RPMI7951 (cell line): ENCODE measurements at places on chromosomes 7 and 10.

GRCh38 chr7:30420662-30421061, 57.9 kb downstream of the NOD1 start:
- DNase-seq = no peak

DNA sequence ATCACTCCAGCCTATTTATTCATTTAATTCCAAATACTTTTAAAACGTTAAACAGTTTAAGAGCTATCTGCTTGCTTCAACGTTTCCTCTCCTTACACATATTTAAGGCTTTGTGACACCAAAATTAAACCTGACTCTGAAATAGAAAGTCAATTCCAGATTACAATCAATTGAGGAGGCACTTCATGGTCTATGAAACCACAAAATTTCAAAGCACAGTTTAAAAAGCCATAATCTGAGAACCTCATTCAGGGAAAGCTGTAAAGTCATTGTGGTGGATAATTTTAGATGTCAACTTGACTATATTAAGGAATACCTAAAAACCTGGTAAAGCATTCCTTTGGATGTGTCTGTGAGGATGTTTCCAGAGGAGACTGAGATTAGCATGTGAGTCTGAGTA, 6.2 kb downstream of the SNX13 start:
- no peak for DNase-seq

DNA sequence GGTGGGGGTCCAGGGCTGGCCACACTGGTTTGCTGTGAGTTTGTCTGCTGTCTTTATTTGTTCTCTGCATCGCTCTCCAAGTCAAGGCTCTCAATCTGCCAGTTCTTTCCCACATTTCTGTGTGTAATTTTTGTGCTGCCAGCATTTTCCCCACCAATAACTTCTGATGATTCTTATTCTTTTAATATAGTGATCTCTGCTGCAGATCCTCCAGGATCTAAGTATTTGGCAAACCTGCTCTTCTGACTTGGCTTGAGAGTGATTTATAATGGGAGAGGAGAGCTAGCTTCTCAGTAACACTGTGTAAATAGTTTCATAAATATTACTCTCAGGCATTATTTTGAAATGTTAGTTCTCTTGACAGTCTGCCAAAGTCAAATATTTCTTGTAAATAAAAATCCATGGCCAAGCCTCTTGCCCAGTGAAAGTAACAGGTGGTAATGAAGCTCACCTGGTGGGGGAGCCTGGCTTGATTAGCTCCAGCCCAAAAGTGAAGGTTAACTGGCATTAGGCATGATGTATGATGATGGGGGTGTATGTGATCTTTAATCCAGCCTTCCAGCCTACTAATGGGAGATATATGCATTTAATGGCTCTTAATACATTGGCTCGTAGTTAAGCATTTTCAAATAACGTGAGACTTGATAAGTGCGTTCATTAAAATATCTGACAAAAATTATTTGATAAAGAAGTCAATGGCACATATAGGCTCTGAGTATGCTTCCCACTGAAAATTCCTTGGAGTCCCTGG, 1055.9 kb downstream of the KCNMA1 start:
- DNase-seq = no peak

GRCh38 chr10:43258562-43259212, 8.2 kb downstream of the RASGEF1A start:
- no peak for DNase-seq

- DNase-seq = no peak
Measured at GRCh38 chr10:43957267-43958070, 308.8 kb upstream of the ZNF32 start.

DNA sequence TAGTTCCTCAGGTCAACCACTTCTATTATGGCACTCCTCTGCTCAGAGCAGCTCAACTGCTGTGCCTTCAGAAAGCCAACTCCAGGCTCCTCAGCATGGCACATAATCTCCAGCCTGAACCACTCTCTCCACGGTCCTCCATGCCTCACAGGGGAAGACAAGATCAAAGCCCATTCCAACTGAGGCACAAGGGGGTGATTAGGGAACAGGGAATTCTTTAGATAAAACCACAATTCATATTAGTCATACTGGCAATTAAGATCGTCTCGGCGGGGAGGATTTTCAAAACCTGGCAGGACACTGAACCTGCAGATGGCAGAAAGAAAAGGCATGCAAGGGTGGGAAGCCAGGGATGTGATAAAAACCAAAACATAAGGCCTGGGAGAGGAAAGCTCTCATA, 361.6 kb downstream of the FGFR2 start:
- DNase-seq = peak; percentile 60

DNA sequence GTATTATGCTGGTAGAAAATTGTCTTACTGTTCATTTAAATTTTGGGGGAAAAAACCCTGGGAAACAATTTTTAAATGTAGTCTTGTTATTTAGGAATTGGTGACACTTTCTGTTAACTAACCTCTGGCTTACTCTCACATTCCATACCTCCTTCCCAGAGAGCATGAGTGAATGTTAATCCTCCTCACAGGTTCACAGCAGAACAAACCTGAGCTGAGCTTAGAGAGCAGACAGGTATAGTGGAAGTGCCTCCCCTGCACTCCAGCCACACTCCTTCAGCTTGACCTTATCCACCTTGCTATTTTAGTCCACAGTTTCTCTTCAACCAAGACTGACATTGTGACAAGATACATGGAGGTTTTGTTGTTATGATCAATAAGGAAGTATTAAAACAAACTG, 235.9 kb downstream of the FOXP2 start:
- no peak for DNase-seq

GRCh38 chr7:150941351-150942000, 36.6 kb downstream of the KCNH2 start:
- no peak for DNase-seq

- DNase-seq = no peak
Measured at GRCh38 chr7:155991470-155991869, 179.2 kb upstream of the SHH start.

- no peak for DNase-seq
Measured at GRCh38 chr7:110698576-110698975, 392.4 kb upstream of the LRRN3 start.

- DNase-seq = no peak
Measured at GRCh38 chr10:109941236-109941862, 18.0 kb upstream of the XPNPEP1 start.

DNA sequence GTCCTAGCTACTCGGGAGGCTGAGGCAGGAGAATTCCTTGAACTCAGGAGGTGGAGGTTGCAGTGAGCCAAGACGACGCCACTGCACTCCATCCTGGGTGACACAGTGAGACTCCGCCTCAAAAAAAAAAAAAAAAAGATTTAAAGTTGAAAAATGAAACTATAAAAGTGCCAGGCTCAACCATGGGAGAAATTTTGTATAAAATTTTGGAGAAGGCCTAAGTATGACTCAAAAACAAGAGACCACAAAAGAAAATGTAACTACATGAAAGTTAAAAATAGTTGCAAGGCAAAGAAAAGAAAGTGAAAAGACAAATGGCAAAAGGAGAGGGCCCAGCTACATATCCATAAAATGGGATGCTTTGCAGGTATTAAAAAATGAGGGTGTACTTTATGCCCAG, 104.1 kb downstream of the ARHGAP22 start:
- DNase-seq = no peak

- DNase-seq = peak; percentile 87
Measured at GRCh38 chr7:116782177-116782711, 80.1 kb upstream of the CAPZA2 start.

DNA sequence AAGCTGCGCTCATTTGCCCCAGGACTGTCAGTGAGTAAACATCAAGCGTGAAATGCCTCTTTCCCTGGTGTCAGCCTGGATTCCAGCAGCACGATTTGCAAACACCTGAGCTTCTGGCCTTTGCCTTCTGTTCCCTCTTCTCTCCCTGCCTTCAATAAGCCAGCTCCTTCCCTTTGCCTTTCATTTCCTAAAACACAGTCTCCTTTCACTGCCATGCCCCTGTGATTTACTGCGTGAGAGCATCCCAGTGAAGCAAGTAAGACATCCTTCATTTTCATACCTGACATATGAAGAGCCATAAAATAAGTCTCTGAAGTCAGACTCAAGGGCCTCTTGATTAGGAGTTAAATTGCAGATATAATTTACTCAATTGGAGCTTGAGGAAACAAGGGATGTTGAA, 681.8 kb downstream of the TYW1 start:
- no peak for DNase-seq

- DNase-seq = no peak
Measured at GRCh38 chr7:110835218-110835617, 255.7 kb upstream of the LRRN3 start.

DNA sequence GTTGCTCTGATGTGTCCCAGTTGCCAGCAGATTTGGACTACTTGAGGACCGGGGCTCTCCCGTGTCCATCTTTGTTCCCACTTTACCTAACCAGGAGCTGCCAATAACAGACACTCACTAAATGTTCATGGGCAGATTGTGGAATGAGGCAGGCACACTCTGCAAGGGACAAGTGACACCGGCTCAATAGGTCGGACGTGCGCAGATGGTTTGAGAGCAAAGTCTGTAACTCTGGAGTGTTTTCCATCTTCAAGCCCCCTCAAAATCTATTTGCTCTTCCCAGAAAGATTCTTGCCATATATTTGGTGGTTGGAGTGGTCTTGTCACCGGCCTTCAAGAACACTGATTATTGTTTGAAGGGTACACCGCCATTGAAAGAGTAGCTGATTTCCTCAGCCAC, 47.2 kb downstream of the THNSL1 start:
- no peak for DNase-seq

GRCh38 chr10:30056767-30057355, 2.5 kb downstream of the JCAD start:
- DNase-seq = no peak

DNA sequence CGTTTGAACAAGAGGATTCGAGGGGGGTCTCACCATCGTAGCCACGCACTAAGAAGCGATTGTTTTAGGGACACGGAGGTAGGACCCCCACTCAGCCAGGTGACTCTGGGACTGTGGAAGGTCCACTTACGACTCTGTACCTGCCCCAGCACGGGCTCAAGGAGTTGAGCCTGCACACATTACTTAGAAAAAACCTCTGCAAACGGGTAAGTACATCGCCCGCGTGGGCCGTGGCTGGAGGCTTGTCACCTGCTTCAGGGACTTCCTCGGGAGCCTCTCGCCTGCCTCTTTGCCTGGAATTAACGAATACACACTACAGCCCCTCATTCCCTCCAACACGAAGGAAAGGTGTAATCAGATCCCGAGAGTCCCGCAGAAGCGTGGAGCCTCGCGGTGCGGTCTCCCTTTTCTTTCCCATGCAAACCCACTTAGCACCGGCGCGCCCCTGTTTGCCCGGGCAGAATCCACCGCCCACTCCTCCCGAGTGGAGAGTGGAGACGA, 826 bp downstream of the PODXL start:
- DNase-seq = no peak

DNA sequence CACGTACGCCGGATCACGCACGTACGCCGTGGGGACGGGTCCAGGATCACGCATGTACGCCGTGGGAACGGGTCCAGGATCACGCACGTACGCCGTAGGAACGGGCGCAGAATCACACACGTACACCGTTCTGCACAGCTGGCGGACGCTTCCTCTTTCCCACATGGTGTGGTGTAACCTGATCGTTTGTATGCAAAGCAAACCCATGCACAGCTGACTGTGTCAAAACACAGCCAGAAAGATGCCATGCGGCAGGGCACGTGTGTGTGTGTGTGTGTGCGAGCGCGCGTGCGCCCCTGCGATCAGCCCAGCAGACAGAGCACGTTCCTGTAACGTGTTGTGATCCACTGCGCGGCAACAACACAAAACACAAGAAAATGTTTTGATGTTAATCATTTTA, 573.6 kb downstream of the DNAJB6 start:
- DNase-seq = no peak

DNA sequence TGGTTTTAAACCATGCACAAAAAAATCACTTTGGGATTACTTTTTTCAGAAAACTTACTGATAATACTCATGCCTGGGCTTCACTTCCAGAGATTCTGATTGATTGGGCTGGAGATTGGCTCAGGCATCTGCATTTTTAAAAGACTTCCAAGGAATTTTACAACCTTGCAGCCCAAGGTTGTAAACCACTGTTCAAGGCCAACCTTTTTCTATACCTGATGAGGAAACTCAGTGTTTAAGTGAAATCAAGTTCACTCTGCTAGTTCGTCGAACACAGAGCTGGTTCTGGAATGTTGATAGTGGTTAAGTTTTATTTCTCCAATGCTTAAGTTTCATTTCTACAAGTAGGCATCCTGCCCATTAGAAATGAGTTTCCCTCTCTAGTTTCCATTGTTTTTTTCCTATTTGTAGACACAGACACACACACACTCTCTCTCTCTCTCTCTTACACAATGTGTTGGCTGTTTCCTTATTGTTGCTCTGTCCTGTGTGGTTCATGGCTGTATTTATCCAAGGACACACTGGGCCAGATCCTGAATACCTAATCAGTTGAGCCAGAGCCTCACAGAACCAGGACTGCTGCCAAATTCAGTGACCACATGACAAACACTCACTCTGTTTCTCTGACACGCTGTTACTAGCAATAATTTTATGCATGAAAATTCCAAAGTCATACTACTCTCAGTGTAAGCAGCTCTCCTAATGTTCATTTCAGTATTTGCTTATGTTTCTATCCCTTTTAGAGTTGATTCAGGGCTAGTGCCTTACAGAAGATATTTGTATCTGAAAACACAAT, 3.7 kb upstream of the IFIT1B start:
- DNase-seq = peak; percentile 84
